ENCODE measurements at places on chromosomes 16 and 17. TPM values are rescaled to one million over a fixed set of nuclear protein-coding genes. Genes with fewer than 3 reads are reported as not detected.

CFAP119 gene
- total RNA-seq: 2.1 TPM

WRAP53 gene
- 3.9 TPM for total RNA-seq

NACA2 gene
- not detected for total RNA-seq

KRT40 gene
- not detected for total RNA-seq

HEATR9 gene
- not detected for total RNA-seq

MPP3 gene
- 10.5 TPM for total RNA-seq

LSM12 gene
- total RNA-seq: 46.4 TPM

PRR29 gene
- total RNA-seq: not detected

LGALS9C gene
- total RNA-seq: not detected

PMP22 gene
- total RNA-seq: 125 TPM

TRAF7 gene
- total RNA-seq: 33.2 TPM

KRTAP2-3 gene
- total RNA-seq: not detected

GRCh38 chr17:16872351-16873173 is 99.4 kb downstream of the TNFRSF13B start:
- no peak overlapping the region for H3K4me3 ChIP-seq
- H3K27ac ChIP-seq: no peak overlapping the region
- no peaks in the 10 kb centered on the region for H3K4me1 ChIP-seq
- no peaks in the 10 kb centered on the region for H3K36me3 ChIP-seq
- no peaks in the 10 kb centered on the region for H3K27me3 ChIP-seq
- DNase-seq: no peak

GRCh38 chr17:63563339-63563738 is 13.1 kb downstream of the DCAF7 start:
- H3K4me1 ChIP-seq: peaks cover 15% of the 10 kb centered on the region
- H3K4me3 ChIP-seq: no peak overlapping the region
- H3K27ac ChIP-seq: no peak overlapping the region
- no peaks in the 10 kb centered on the region for H3K36me3 ChIP-seq

DNA sequence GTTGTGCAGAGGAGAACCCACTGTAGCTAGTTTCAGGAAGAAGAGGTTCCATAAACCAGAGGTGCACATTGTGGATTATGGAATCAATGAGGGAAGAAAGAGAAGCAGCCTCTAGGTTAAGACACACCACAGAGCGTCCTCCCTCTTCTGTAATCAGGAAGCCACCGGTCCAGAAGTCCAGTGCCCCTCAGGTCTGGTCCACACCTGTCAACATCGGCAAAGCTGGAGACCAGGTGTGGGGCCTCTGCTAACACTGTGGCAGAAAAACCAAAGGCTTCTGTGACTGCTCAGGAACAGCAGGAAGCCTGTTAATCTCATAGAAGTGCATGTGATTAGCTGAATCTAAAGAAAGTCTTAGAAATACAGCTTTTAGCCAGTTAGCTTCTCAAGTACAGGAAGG is 23.3 kb downstream of the LIMD2 start:
- H3K4me3 ChIP-seq: no peak overlapping the region
- peaks cover 37% of the 10 kb centered on the region for H3K4me1 ChIP-seq
- H3K27me3 ChIP-seq: no peaks in the 10 kb centered on the region
- no peaks in the 10 kb centered on the region for H3K36me3 ChIP-seq

DNA sequence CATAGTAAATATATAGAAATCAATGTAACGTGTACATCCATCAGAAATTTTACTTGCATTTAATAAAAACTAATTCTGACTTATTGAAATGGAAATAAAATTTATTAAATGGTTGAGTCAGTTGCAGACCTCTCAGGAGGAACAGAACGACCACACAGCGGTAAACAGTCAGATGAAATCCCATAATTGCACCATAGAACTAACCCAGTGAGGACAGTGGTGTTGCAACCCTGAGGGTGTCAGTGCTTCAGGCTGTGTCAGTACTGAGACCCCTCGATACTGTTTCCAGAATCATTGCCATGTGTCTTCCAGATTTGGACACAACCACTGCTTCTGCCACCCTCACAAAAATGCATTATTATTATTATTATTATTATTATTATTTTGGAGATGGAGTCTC is 29.0 kb upstream of the SSTR2 start:
- H3K27ac ChIP-seq: no peak overlapping the region
- DNase-seq: no peak
- no peaks in the 10 kb centered on the region for H3K36me3 ChIP-seq
- no peak overlapping the region for H3K4me3 ChIP-seq
- no peaks in the 10 kb centered on the region for H3K4me1 ChIP-seq

- H3K4me1 ChIP-seq: no peaks in the 10 kb centered on the region
- no peaks in the 10 kb centered on the region for H3K27me3 ChIP-seq
- no peak overlapping the region for H3K27ac ChIP-seq
- no peaks in the 10 kb centered on the region for H3K36me3 ChIP-seq
- no peak overlapping the region for H3K4me3 ChIP-seq
These were observed 19.7 kb upstream of the GUCY2D start for GRCh38 chr17:7982666-7983065.

DNA sequence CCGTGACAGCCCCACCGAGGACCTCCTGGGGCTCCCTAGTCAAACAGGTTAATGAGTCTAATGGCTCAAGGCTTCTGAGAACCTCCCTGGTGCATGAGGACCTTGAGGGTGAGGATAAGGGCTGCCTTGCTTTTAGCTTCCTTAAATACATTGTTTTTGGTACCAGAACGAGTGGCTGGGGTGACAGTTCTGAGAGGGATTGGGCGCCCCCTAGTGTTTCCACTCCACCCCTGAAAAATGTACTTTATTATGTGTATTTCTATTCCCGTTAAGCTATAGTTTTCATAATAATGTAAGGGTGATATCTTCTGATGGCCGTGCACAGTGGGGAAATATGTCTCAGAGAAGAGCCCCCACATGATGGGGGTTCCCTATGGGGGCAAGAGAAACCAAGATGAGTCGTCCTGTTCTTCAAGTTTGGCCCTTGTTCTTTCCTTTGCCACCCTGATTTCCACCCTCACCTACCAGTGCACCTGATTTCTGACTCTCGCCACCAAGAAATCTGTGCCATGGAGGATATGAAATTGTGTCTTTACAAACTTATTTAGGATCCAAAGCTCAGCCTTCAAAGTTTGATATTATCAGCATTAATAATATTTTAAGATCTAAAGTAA is 14.5 kb upstream of the VWA3A start:
- no peak for DNase-seq
- no peaks in the 10 kb centered on the region for H3K4me1 ChIP-seq
- no peak overlapping the region for H3K4me3 ChIP-seq
- no peak overlapping the region for H3K27ac ChIP-seq
- H3K27me3 ChIP-seq: no peaks in the 10 kb centered on the region

GRCh38 chr17:54770836-54771235 is 129.8 kb upstream of the TOM1L1 start:
- no peaks in the 10 kb centered on the region for H3K4me1 ChIP-seq
- no peak overlapping the region for H3K4me3 ChIP-seq
- no peak overlapping the region for H3K27ac ChIP-seq
- no peak for DNase-seq
- no peaks in the 10 kb centered on the region for H3K36me3 ChIP-seq

DNA sequence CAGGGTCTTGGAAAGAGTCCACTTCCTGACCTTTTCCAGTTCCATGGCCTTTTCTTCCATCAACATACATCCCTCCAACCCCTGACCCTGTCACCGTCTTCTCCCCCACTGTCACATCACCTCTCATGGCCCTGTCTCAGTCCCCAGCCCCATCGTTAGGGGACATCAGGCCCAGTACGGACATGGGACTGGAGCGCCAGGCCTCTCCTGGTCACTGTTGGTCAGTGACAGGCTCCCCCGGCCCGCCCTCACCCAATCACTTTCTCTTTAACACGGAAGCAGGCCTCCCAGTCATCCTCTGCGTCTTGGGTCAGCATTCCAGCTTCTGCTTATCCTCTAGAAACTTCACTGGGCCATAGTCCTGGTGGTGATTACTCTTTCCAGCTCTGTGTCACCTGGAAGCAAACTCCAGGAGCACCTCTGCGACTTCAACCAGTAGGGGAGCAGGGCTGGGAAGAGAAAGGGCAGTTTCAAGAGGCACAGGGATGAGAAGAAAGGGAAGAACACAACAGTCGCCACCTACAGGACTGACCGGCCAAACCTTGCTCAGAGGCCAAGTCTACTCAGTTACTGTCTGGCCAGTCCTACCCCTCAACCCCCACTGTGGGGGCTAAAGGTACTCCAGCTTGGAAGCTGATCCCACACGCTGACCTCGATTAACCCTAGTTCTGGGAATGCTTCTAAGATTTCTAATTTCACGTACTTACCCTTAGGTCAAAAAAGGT is 15.9 kb upstream of the ICAM2 start:
- no peaks in the 10 kb centered on the region for H3K36me3 ChIP-seq
- peak; percentile 42 for DNase-seq
- H3K4me3 ChIP-seq: no peak overlapping the region
- no peaks in the 10 kb centered on the region for H3K4me1 ChIP-seq
- H3K27me3 ChIP-seq: no peaks in the 10 kb centered on the region
- H3K27ac ChIP-seq: no peak overlapping the region

DNA sequence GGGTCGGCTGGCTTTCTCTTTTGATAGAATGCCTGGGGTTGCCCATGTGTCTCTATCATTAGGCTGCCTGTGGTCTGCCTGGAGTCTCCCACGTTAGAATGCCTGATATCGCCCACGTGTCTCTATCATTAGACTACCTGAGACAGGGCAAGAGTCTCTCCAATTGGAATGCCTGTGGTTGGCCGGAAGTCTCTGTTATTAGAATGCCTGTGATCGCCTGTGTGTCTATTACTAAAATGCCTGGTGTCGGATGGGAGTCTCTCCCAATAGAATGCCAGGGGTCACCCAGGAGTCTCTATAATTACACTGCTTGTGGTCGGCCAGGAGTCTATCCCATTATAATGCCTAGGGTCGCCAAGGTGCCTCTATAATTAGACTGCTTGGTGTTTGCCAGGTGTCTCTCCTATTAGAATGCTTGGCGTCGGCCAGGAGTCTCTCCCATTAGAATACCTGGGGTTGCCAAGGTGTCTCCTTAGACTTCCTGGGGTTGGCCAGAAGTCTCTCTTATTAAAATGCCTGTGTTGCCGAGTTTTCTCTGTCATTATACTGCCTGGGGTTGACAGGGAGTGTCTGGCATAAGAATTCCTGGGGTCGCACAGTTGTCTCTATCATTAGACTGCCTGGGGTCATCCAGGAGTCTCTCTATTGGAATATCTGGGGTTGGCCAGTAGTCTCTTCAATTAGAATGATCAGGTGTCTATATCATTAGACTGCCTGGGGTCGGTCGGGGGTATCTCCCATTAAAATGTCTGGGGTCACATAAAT is 2272.8 kb downstream of the TP53TG3F start:
- no peak overlapping the region for H3K27ac ChIP-seq
- H3K4me1 ChIP-seq: no peaks in the 10 kb centered on the region
- no peaks in the 10 kb centered on the region for H3K36me3 ChIP-seq
- no peak for DNase-seq
- no peak overlapping the region for H3K4me3 ChIP-seq

GRCh38 chr16:6913566-6913965 is 419.1 kb upstream of the RBFOX1 start:
- no peaks in the 10 kb centered on the region for H3K4me1 ChIP-seq
- no peak overlapping the region for H3K4me3 ChIP-seq
- DNase-seq: no peak

DNA sequence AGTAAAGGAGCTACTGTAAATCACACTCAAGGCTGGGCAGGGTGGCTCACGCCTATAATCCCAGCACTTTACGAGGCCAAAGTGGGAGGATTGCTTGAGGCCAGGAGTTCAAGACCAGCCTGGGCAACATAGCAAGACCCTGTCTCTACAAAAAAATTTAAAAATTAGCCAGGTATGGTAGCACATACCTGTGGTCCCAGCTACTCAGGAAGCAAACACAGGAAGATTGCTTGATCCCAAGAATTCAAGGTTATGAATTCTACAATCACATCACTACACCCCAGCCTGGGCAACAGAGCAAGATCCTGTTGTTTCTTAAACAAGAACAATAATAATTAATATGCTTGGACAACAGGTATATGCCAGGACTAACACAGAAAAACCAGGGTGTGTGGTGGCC is 13.2 kb downstream of the RHBDL3 start:
- H3K4me1 ChIP-seq: no peaks in the 10 kb centered on the region
- H3K4me3 ChIP-seq: no peak overlapping the region
- DNase-seq: no peak

- no peaks in the 10 kb centered on the region for H3K4me1 ChIP-seq
- H3K36me3 ChIP-seq: no peaks in the 10 kb centered on the region
- H3K27ac ChIP-seq: no peak overlapping the region
- DNase-seq: no peak
- no peaks in the 10 kb centered on the region for H3K27me3 ChIP-seq
- no peak overlapping the region for H3K4me3 ChIP-seq
These were observed 155.1 kb downstream of the RBFOX1 start for GRCh38 chr16:7487574-7488323.

DNA sequence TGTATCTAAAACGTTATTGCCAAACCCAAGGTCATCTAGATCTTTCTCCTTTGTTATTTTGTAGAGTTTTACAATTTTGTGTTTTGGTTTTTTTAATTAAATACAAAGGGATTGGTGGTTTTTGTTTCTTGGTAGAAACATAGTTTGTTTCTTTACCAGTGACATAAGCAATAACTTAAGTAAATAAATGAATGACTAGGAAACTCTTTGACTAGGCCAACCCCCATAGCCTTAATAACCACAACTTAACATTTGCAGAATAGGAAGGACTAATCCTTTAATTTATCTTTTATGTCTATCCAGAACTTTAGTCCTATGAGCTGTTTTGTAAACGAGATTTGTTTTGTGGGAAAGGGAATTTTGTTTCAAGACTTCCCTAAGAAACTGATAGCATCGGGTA is 162.5 kb downstream of the PRKCA start:
- H3K27me3 ChIP-seq: no peaks in the 10 kb centered on the region
- no peaks in the 10 kb centered on the region for H3K36me3 ChIP-seq
- no peak overlapping the region for H3K4me3 ChIP-seq
- peak overlapping the region; percentile 17 for H3K27ac ChIP-seq
- H3K4me1 ChIP-seq: peaks cover 72% of the 10 kb centered on the region

DNA sequence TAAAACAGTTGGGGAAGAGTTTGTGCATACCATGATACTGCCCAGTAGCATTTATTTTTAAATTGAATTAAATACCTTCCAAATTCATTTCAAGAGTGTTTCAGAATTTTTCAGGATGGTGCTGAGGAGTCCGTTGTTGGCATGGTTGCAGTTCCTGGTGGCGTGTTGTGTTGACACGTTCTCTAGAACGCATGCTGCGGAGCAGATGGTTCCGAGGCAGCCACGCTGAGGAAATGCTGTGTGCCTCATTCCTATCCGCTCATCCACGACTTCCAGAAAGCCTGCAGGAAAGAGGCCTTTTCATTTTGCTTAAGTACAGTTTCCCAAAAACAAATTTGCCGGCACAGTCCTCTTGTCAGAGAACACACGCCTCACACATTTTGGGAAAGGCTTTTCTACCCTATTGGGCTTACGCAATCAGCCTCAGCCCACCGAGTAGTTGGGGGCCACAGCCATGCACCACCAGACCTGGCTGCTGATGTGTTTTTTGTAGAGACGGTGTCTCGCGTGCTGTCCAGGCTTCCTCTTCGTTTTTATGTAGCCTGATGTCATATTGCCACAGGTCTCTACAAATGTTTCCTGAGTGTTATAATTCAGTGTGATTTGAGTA is 32.1 kb upstream of the IL17C start:
- H3K36me3 ChIP-seq: peaks cover 35% of the 10 kb centered on the region
- no peak for DNase-seq
- no peak overlapping the region for H3K27ac ChIP-seq
- no peaks in the 10 kb centered on the region for H3K4me1 ChIP-seq

All from sigmoid colon (tissue), 7 donors.